ENCODE measurements at places on chromosomes 6 and 20. TPM values are rescaled to one million over a fixed set of nuclear protein-coding genes. Genes with fewer than 3 reads are reported as not detected.

DNA sequence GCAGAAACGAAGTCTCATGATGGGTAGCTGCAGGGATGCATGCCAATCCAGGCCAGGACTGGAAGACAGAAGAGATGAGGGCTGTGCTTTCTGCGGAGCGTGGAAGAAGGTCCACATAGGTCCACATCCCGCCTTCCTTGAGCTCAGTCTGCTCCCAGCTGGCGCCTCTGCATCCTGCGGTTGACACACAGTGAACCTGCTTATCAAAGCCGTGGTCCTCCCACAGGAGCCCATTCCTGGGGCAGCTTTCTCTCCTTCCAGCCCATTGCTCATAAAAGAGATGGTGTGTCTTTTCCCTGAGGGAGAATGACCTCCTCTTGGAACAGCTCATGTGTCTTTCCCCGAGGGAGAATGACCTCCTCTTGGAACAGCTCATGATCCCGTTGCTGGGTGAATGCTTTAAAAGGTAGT is 225.4 kb downstream of the CDH4 start:
- no peak overlapping the region for H3K27ac ChIP-seq
- H3K27me3 ChIP-seq, result peaks cover 20% of the 10 kb centered on the region
- DNase-seq, result no peak
- H3K4me3 ChIP-seq, result no peak overlapping the region

DNA sequence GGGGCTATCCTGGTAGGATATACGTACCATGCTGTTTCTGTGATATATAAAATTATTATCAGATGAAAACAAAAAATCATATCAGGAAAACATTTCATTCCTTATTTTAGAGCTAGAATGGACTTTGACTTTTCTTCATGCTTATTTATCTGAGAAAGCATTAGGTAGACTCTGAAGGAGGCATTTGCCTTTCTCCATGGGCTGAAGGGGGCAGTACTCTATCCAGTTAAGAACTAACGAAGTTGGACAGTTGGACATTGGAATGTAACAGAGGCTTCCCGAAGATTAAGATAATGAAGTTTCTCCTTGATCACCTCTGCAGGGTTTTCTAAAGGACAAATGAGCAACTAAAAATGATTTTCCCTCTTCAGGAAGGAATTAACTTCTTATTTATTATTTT is 233.9 kb downstream of the SAMD5 start:
- H3K27me3 ChIP-seq, result no peaks in the 10 kb centered on the region
- H3K4me3 ChIP-seq, result no peak overlapping the region
- no peaks in the 10 kb centered on the region for H3K36me3 ChIP-seq

DNA sequence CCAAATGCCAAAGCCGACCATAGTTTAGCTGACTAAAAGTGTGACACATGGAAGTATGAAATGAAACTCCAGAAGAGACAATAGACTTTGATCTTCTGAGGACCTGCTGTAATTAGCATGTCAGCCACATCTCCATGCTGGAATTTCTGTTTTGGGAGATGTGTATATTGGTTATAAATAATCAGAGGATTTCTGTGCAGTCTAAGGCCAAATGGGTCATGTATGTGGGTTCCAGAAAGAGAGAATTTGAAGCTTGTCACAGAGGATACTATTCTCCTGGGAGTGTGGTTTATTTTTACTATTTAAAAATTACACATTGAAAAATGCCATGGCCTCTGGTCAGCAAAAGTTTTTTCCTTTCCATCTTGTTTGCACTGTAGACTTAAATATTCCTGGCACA is 405.5 kb upstream of the PLCB4 start:
- no peaks in the 10 kb centered on the region for H3K36me3 ChIP-seq
- H3K27me3 ChIP-seq, result no peaks in the 10 kb centered on the region
- no peak overlapping the region for H3K27ac ChIP-seq
- no peaks in the 10 kb centered on the region for H3K4me1 ChIP-seq
- no peak overlapping the region for H3K4me3 ChIP-seq
- DNase-seq, result no peak

DST gene
- total RNA-seq, result 105 TPM

DNA sequence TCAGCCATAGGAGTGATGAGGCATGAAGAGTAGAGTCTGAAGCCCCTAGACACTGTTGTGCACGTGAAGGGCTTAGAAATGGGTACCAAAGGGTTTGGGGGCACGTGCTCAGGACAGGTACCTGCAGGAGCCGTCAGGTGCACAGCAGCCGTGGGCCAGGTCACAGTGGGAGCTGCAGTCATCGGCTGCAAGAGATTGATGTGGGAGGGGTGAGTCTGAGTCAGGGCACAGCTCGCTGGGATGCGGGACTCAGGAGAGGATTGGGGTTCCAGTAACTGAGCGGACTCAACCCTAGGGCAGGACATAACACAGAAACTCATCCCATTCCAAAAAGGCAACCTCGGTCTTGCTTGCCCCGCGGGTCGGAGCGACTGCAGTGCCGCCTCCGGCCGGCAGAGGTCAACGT is 1.1 kb downstream of the DLK2 start:
- peaks cover 16% of the 10 kb centered on the region for H3K4me1 ChIP-seq
- H3K27me3 ChIP-seq, result peaks cover 39% of the 10 kb centered on the region
- H3K27ac ChIP-seq, result no peak overlapping the region
- peak overlapping the region; percentile 65 for H3K4me3 ChIP-seq
- no peak for DNase-seq

DNA sequence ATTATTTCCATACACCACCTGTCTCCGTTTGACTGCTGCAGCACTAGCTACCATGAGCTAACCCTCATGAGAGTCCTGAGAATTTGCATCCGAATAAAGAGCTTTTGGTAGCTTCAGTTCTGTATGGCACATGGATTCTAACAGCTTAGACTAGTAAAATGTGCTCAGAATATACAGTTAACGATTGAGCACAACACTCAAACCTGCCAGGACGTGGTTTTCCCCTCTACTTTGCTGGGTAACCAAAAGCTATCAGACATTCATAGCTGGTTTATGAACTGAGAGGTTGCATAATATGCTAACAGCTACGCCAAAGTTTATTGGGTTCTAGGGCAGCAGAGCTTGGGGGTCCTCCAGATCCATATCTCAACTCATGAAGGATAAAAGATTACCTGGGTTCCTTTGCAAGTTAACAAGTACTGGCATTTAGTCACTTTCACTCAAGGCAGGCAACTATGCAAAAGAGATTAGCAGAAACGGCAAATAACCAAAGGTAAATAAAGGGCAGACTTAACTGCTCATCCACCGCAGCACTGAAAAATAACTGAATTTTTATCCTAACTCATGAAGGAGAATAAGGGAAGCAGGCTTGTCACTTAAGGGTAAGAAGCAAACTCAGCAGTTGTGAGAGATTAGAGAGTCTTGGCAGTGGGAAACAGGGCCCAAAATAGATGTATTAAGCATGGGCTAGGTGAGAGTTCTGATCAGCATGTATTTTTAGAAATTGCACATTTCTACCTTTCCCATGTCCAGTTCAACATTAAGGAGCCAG is 29.4 kb downstream of the NUDT3 start:
- H3K4me3 ChIP-seq, result no peak overlapping the region
- no peak for DNase-seq
- H3K27me3 ChIP-seq, result no peaks in the 10 kb centered on the region

SYCP2 gene
- total RNA-seq, result 0.69 TPM

MYT1 gene
- 2.0 TPM for total RNA-seq

DNA sequence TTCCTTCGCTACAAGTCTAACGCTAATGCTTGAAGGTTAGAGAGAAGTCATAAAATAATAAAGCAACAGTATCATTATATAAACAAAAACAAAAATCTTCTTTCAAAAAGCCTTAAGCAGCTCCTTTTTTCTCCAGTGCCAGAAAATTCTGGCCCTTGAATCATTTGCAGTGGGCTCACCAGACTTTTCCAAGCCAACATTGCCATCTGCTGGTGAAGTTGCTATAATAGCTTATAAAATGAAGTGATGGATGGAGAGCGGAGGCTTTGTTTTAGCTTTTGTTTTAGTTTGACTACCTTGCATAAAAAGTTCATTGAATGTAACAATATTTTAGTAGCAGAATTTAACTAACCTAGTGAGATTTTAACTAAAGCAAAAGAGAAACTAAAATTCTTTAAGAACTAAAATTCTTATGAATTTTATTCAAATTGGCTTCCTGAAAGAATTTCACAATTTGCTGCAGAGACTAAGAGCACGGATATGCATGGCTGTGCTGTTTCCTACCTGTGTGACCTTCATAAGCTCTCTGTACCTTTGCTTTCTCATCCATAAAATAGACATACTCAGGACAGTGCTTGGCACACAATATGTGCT is 44.8 kb upstream of the SLC2A12 start:
- DNase-seq, result peak; percentile 65
- no peak overlapping the region for H3K27ac ChIP-seq
- no peak overlapping the region for H3K4me3 ChIP-seq
- H3K27me3 ChIP-seq, result no peaks in the 10 kb centered on the region
- H3K36me3 ChIP-seq, result no peaks in the 10 kb centered on the region
- peaks cover 6% of the 10 kb centered on the region for H3K4me1 ChIP-seq

GRCh38 chr6:24919056-24919892 is 16.5 kb downstream of the RIPOR2 start:
- no peaks in the 10 kb centered on the region for H3K36me3 ChIP-seq
- DNase-seq, result peak; percentile 18
- peaks cover 50% of the 10 kb centered on the region for H3K4me1 ChIP-seq
- no peak overlapping the region for H3K4me3 ChIP-seq
- H3K27ac ChIP-seq, result peak overlapping the region; percentile 80

DNA sequence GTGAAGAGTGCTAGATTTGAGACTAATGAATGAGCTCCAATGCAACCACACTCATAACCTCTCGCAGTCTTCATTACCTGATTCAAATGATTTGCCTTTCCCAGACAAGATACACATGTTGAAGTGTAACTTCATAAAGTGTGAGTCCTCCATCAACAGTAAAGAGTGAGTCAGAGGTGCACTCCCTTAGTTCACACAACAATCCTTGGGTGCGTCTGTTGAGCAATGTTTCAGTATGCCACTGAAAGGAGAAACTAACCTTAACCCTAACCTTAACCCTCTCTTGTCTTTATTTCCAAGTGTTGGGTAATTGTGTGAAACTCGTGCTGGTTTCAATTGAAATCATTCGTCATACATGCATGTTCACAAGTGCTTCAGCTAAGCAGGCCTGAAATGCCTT is 21.0 kb upstream of the RIN2 start:
- no peak for DNase-seq
- no peaks in the 10 kb centered on the region for H3K36me3 ChIP-seq
- no peak overlapping the region for H3K27ac ChIP-seq
- H3K27me3 ChIP-seq, result no peaks in the 10 kb centered on the region
- peaks cover 14% of the 10 kb centered on the region for H3K4me1 ChIP-seq

GRCh38 chr6:3228046-3228671 is 706 bp upstream of the TUBB2B start:
- H3K4me3 ChIP-seq, result peak overlapping the region; percentile 89
- peak; percentile 87 for DNase-seq
- H3K27ac ChIP-seq, result peak overlapping the region; percentile 98
- peaks cover 23% of the 10 kb centered on the region for H3K27me3 ChIP-seq
- peaks cover 49% of the 10 kb centered on the region for H3K4me1 ChIP-seq

- no peak for DNase-seq
- H3K27ac ChIP-seq, result peak overlapping the region; percentile 39
- H3K4me3 ChIP-seq, result no peak overlapping the region
- H3K36me3 ChIP-seq, result peaks cover 38% of the 10 kb centered on the region
- H3K4me1 ChIP-seq, result peaks cover 18% of the 10 kb centered on the region
- no peaks in the 10 kb centered on the region for H3K27me3 ChIP-seq
Measured at GRCh38 chr6:85580118-85580877, 13.4 kb downstream of the SNX14 start.

SPDEF gene
- total RNA-seq, result 0.72 TPM

GRCh38 chr20:34022151-34022838 is 28.6 kb downstream of the RALY start:
- no peaks in the 10 kb centered on the region for H3K27me3 ChIP-seq
- no peak overlapping the region for H3K4me3 ChIP-seq
- no peak overlapping the region for H3K27ac ChIP-seq
- peaks cover 58% of the 10 kb centered on the region for H3K4me1 ChIP-seq
- DNase-seq, result no peak

- no peak for DNase-seq
- no peaks in the 10 kb centered on the region for H3K36me3 ChIP-seq
- H3K4me3 ChIP-seq, result no peak overlapping the region
- H3K27me3 ChIP-seq, result no peaks in the 10 kb centered on the region
- no peak overlapping the region for H3K27ac ChIP-seq
Measured at GRCh38 chr6:145483191-145483996, 251.9 kb downstream of the EPM2A start.

- H3K36me3 ChIP-seq, result no peaks in the 10 kb centered on the region
- no peak overlapping the region for H3K4me3 ChIP-seq
- peak overlapping the region; percentile 25 for H3K27ac ChIP-seq
- H3K4me1 ChIP-seq, result peaks cover 52% of the 10 kb centered on the region
- H3K27me3 ChIP-seq, result no peaks in the 10 kb centered on the region
Measured at GRCh38 chr6:38233161-38233791, 406.5 kb downstream of the BTBD9 start.

DNA sequence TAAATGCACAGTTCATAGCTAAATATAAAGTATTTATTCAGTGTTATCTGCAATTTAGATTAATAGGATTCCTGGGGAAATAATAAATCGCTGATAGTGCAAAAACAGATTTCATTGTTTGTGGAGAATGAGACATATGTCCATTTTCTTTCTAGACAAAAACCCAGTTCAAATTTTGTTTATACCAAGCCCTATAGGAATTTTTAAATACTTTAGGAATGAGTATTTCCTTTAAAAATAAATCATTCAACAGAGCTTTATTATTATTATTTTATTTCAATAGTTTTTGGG is 86.5 kb downstream of the METTL24 start:
- no peaks in the 10 kb centered on the region for H3K27me3 ChIP-seq
- DNase-seq, result no peak
- H3K4me1 ChIP-seq, result peaks cover 33% of the 10 kb centered on the region
- no peak overlapping the region for H3K27ac ChIP-seq
- H3K4me3 ChIP-seq, result no peak overlapping the region

GRCh38 chr20:3165473-3166337 is 6.0 kb upstream of the FASTKD5 start:
- H3K4me3 ChIP-seq, result no peak overlapping the region
- H3K27ac ChIP-seq, result no peak overlapping the region
- peaks cover 25% of the 10 kb centered on the region for H3K4me1 ChIP-seq
- H3K36me3 ChIP-seq, result peaks cover 2% of the 10 kb centered on the region
- no peak for DNase-seq
- peaks cover 2% of the 10 kb centered on the region for H3K27me3 ChIP-seq

DNA sequence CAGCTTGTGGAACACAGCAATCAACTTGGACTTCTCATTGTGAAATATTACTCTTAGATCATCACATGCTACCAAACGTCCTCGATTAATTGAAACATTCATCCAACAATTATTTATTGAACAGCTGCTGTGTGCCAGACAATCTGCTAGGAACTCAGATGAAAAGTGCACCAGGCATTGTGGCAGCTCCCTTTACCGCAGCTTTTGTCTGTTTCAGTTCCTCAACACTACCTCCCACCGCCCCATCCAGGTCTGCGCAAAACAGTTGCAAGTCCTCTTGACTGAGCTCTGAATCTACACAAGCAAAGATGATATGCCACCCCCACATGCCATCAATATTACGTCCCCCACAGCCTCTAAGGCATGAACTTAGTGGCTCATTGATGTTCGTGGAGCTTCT is 1094.4 kb upstream of the MAP3K7 start:
- no peak overlapping the region for H3K4me3 ChIP-seq
- no peak overlapping the region for H3K27ac ChIP-seq
- H3K27me3 ChIP-seq, result no peaks in the 10 kb centered on the region
- H3K4me1 ChIP-seq, result peaks cover 14% of the 10 kb centered on the region
- no peak for DNase-seq

- H3K4me1 ChIP-seq, result peaks cover 13% of the 10 kb centered on the region
- H3K36me3 ChIP-seq, result 0 out of 2 replicates have a peak, but pooled peaks cover 10% of the 10 kb centered on the region
- H3K27me3 ChIP-seq, result no peaks in the 10 kb centered on the region
- no peak overlapping the region for H3K4me3 ChIP-seq
- DNase-seq, result no peak
Measured at GRCh38 chr6:162631546-162631945, 96.0 kb downstream of the PRKN start.

GRCh38 chr6:90610751-90611542 is 24.1 kb upstream of the MAP3K7 start:
- H3K4me3 ChIP-seq, result peak overlapping the region; percentile 87
- peaks cover 7% of the 10 kb centered on the region for H3K27me3 ChIP-seq
- H3K27ac ChIP-seq, result peak overlapping the region; percentile 82
